ENCODE measurements at places on chromosomes 6 and 20. TPM values are rescaled to one million over a fixed set of nuclear protein-coding genes. Genes with fewer than 3 reads are reported as not detected.

The MEA1 gene
- 91.9 TPM for total RNA-seq

The CD109 gene
- total RNA-seq: 29.5 TPM

The CD83 gene
- total RNA-seq: 1.9 TPM

The C20orf141 gene
- 0.60 TPM for total RNA-seq

All from A549 treated with DMSO at 1 μM for 4 hours (cell line).